Hepatocyte (in vitro differentiated cells): ENCODE measurements at places on chromosomes 4 and X. TPM values are rescaled to one million over a fixed set of nuclear protein-coding genes. Genes with fewer than 3 reads are reported as not detected.

- peak; percentile 35 for DNase-seq
Measured at GRCh38 chr4:185925910-185926360, 113.9 kb upstream of the SORBS2 start.

GRCh38 chr4:53784112-53784511, 192.8 kb upstream of the LNX1 start:
- DNase-seq: no peak

GRCh38 chrX:101257448-101258258, 33.5 kb downstream of the TAF7L start:
- DNase-seq: no peak

DNA sequence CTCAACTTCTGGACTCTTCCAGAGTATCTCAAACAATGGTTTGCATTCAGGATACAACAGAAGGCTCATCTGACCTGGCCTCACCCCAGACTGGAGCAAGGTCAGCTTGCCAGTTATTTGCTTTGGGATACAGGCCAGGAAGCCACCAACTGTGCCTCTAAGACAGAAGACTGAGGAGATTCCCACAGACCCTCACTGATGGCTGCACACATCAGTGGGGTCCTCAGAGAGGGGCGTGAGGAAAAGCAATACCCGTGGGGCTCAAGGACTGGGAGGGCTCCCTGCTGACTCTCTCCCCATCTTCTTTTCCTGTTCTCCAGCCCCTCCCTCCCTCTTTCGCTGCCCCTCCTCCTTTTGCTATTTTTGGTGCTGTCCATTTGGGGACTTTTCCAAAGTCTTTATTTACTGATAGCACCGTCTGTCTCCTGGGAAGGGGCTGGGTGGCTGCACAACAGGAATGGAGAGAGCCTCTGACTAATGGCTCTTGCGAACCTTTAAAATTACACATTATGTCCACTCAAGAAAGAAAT, 23.2 kb downstream of the RELL1 start:
- DNase-seq: no peak

GRCh38 chrX:14362721-14363120, 166.6 kb upstream of the GLRA2 start:
- DNase-seq: no peak

DNA sequence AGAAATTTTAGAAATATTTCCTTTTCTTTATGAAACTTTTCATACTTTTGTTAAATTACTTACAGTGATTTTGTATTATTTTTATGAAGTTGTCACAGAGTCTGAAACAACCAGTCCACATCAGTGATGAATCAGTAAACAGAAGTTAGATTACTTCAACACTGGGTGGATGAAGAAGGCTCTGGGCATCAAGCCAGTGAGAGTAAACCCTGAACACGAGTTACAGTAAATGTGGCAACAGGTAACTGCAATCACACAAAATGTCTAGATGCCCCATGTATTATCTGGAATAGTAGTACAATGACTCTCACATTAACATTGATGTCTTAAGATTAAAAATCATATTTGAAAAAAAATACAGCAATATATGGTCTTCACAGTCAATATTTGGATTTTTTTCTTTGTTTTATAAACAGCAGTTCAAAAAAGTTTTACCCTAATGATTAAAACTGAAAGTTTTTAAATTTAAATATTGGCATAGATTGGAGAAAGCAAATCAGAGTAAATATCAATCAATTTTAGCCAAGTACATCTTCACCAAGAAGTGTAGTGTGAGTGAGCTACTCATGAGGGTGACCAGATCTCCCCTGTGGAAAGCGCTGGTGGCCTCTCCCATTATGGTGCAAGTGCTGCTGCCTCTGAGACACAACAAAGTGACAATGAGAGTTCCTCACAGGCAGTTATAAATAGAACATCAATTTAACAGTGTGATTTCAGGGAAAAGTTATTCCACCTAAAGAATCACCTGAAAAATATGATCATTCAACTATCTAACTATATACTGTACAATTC, 63.2 kb upstream of the UGT2B7 start:
- DNase-seq: no peak

DNA sequence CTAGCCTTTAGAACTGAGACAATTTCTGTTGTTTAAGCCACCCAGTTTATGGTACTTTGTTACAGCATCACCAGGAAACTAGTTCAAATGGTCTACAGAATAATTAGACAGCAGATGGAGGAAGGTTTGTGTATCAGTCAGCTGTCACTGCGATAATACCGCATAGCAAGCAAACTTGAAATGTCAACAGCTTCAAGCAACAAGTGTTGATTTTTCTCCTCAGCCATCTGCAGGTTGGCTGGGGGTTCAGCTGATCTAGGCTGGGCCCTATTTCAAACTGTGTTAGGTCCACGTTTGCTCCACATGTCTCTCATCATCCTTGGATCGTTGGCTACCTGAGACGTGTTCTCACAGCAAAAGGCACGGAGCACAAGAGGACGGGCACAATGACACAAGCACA, 19.2 kb upstream of the PHEX start:
- no peak for DNase-seq

- DNase-seq: peak; percentile 87
Measured at GRCh38 chrX:57286507-57287251, at the start of gene FAAH2. TSS of gene FAAH2 (plus strand) at chrX:57286706. CDS start at chrX:57286826, 120 bp downstream.

Gene EDA
- total RNA-seq: 15.6 and 19.1 TPM in 2 replicates

GRCh38 chrX:31132821-31133241, 61.0 kb upstream of the FTHL17 start:
- DNase-seq: no peak

DNA sequence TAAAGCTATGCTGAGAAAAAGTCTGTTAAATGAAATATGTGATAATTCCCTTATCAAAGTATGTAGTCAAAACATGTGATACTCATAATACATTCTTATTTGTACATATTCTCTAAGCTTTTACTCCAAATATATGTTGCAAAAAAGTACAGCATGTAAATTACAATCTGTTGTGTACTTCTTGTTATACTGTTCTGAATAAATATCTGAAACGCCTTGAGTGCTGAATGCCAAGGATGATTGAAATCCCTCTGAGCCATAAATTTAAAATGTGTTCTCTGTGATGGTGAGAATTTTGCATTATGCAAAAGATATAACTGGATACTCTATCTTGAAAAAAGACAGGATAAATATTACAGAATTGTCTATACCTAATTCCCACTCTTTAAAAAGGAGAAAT, 1128.0 kb downstream of the STPG2 start:
- DNase-seq: no peak

Gene WWC2
- 24.7 and 28.6 TPM in 2 replicates for total RNA-seq

DNA sequence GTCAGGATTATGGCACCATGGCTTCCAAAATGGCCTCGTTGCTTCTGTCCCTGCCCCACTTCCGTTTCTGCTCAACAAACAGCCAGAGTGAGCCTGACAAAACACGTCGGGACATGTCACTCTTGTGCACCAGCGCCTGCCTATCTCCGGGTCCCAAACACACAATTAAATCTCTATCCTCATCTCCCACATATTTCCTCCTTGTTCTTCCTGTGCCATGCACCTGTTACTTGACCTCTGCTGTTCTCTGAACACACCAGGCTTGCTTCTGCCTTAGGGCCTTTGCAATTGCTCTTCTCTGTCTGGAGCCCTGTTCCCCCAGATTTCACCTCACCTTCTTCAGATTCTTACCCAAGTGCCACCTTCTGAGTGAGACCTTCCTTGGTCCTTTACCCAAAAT, 12.7 kb upstream of the CD38 start:
- DNase-seq: no peak

GRCh38 chrX:115031989-115032388, 14.6 kb upstream of the IL13RA2 start:
- DNase-seq: no peak

DNA sequence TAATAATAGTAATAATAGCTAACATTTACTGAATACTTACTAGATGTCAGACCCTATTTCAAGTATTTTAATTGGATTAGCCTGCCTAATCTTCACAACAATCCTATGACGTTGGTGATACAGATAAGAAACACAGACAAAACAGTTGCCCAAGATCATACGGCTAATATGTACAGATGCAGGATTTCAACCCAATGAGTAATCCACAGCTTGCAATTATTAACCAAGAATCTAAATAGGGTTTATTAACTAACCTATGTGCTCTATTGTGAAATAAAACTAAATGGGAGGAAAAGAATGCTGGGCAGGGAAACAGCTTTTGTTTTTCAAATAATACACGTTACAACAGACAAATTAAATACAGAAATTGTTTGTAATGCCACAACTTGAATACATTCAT, 23.4 kb downstream of the FBXO8 start:
- DNase-seq: peak; percentile 26

DNA sequence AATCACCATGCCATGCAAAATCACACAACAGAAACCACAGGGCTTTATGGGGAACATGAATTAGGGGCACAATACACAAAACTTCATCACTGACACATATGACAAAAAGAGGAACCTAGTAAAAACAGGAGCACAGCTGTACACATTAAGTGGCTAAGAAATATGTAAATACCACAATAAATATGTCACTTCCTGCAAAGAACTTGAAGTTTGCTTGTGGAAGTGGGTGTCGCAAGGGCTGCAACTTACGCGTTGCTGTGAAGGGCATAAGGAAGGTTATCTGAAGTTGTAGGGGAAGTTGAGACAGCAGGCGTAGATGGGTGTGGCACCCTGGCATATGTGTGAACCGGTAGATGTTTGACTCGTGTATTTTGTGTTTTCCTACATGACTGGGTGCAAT, 42.4 kb downstream of the CLCN4 start:
- no peak for DNase-seq

Gene GABRB1
- total RNA-seq: 2.8 and 4.9 TPM in 2 replicates

GRCh38 chr4:40744218-40744617, 5.5 kb upstream of the NSUN7 start:
- DNase-seq: no peak

GRCh38 chr4:107989162-107989536, 540 bp upstream of the HADH start:
- no peak for DNase-seq

Gene ZCCHC18
- total RNA-seq: 0.56 and 0.57 TPM in 2 replicates

Gene ITIH6
- total RNA-seq: not detected in 2 replicates

Gene RAI2
- total RNA-seq: 2.2 and 4.5 TPM in 2 replicates

DNA sequence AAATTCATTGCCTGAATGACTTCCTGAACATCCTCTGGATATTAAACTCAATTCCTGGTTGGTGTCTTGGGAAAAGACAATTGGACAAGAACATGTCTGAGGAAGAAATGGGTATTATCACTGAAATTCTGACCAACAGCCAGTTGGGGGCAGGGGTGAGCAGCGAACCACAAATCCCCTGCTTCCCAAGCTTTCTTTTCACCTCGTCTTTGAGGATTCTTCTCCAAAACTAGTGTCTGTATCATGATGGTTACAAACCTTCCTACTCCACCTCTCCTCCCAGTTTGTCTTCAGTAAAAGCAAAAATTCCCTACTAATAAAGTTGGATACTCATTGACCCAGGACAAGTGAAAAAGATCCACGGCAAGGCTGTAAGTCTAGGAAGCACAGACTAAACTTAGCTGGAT, 48.3 kb upstream of the WDR1 start:
- peak; percentile 63 for DNase-seq

GRCh38 chr4:181569553-181569952, 673.6 kb upstream of the TENM3 start:
- DNase-seq: peak; percentile 45

Gene XAGE1A
- not detected in 2 replicates for total RNA-seq

Gene ADH7
- not detected in 2 replicates for total RNA-seq

DNA sequence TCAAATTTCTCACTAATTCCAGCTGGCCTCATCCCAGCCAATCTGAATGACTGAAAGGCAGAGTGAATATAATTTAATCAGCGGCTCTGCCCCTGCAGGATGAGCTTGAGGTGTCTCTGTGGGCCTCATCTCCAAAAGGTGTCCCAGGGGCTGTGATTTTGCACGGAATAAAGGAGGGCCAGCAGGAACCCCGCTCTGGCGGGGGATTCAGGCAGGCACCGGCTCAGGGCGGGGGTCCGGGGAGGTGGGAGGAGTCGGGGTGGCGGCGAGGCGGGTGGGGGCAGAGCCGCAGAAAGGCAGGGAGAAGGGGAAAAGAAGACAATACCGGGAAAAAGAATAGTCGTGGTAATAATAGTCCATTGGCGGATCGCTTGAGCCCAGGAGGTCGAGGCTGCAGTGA, 16.0 kb upstream of the ERCC6L start:
- DNase-seq: no peak

GRCh38 chr4:85569730-85570299, 94.9 kb downstream of the ARHGAP24 start:
- no peak for DNase-seq

GRCh38 chr4:142353149-142353738, 492.9 kb downstream of the INPP4B start:
- peak; percentile 84 for DNase-seq

DNA sequence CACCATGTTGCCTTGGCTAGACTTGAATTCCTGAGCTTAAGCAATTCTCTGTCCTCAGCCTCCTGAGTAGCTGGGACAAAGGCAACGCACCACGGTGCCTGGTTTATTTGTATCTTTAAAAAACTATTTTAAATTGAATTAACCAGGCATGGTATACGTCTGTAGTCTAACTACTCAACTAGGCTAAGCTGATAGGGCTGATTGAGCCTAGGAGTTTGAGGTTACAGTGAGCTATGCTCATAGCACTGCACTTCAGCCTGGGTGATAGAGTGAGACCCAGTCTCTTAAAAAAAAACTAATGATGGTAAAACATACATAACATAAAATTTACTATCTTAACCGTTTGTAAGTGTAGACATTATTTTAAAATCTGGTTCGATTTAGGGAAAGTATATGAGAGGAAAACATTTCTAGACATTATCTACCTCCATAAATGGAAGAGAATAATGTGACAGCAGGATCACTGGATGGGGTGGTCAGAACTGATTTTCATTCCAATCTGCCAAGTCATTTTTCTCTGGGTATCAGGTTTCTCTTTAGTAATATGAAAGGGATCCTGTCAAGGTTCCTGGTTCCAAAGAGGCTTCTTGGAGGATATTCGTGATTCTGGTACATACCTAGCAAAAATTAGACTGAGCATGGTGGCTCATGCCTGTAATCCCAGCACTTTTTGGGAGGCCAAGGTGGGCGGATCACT, 8.7 kb upstream of the ITGB1BP2 start:
- no peak for DNase-seq

GRCh38 chrX:67734111-67734753, 190.4 kb downstream of the AR start:
- no peak for DNase-seq

GRCh38 chr4:108052558-108053120, 63.0 kb downstream of the HADH start:
- DNase-seq: peak; percentile 33

Gene SPANXC
- total RNA-seq: not detected in 2 replicates
